ENCODE measurements at places on chromosomes 7 and 10. TPM values are rescaled to one million over a fixed set of nuclear protein-coding genes. Genes with fewer than 3 reads are reported as not detected.

Gene STAG3
- 0.37 TPM for total RNA-seq

Gene GSTO1
- total RNA-seq, result 295 TPM

Gene IGF2BP3
- total RNA-seq, result 24.4 TPM

Gene AKR1C4
- 0.30 TPM for total RNA-seq

Gene SEMA3D
- total RNA-seq, result 0.01 TPM

Gene LEP
- total RNA-seq, result not detected

Gene MUC3A
- 23.7 TPM for total RNA-seq

Gene CALCR
- not detected for total RNA-seq
